Skeletal muscle cell (primary cell): ENCODE measurements at places on chromosomes 5 and 9.

DNA sequence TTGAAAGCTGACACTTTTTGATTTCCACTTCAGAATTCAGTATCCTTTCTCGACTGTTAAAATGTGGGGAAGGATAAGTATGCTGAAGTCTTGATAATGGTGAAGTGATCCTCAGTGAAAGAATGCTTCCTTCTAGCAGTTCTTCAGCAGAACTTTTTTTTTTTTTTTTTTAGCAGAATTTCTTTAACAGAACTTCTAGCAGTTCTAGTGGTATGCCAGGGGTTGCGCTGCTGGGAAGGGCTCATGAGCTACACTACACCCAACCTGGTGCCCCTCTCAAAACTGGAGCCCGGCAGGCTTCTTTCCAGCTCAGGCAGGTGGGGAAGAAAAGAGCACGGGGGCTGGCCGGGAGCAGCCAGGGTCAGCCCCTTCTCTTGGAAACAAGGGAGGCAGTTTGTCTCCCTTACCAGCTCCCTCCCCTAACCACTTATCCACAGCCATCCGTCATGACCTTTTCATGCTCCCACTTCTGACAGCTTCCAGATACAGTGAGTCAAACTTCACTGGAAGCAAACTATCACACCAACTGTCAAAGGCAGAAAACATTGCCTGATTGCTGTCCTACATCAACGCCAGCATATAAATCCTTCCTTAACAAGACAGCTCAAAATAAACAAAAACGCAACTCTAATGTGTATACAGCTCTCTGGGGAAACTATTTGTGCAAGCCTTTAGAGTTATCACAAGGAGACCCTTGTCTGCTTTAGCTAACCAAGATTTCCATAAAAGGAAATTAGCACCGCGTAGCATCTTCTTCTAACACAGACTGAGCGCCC, 211.5 kb downstream of the GAPVD1 start:
- DNase-seq: no peak

GRCh38 chr9:87642330-87643106, 83.4 kb upstream of the CTSL start:
- DNase-seq: no peak

DNA sequence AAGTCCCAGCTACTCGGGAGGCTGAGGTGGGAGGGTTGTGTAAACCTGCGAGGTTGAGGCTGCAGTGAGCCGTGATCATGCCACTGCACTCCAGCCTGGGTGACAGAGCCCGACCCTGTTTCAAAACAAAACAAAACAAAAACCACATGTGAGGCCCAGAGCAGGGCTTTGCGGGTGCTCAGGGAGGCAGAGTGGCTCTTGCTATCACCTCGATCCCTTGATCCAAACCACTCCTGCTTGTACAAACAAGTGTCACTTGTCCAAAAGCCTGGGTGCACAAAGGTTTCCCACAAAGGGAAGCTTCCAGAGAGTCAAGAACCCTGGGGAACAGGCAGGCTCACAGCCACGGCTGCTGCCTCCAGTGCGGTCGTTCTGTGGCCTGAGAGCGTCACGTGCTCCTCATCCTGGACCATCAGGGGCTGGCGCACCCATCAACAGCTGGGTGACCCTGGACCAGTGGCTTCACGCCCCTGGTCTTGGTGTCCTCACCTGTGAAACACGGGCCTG, 162.7 kb downstream of the C9orf50 start:
- no peak for DNase-seq

- no peak for DNase-seq
These were observed 866 bp upstream of the SEMA6A start for GRCh38 chr5:116575326-116576052.

- no peak for DNase-seq
These were observed 228.3 kb downstream of the CACNA1B start for GRCh38 chr9:138105561-138106505.

DNA sequence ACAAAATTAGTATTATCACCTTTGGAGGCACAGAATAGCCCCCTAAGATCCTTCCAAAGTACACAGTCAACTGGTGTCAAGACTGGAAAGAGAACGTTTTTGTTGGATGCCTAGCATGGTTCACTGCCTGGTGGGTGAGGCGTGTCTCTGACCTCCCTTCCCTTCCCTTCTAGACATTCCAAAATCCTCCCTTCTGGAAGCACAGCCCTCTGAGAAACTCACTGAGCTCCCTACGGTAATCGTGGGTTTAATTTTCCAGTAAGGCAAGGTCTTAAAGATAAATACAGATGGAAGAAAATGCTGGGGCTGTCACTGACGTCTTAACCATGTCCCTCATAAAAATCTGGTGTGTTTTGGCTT, 138.8 kb downstream of the LIFR start:
- DNase-seq: no peak

- DNase-seq: no peak
These were observed 18.4 kb upstream of the TTLL11 start for GRCh38 chr9:122111413-122112085.

DNA sequence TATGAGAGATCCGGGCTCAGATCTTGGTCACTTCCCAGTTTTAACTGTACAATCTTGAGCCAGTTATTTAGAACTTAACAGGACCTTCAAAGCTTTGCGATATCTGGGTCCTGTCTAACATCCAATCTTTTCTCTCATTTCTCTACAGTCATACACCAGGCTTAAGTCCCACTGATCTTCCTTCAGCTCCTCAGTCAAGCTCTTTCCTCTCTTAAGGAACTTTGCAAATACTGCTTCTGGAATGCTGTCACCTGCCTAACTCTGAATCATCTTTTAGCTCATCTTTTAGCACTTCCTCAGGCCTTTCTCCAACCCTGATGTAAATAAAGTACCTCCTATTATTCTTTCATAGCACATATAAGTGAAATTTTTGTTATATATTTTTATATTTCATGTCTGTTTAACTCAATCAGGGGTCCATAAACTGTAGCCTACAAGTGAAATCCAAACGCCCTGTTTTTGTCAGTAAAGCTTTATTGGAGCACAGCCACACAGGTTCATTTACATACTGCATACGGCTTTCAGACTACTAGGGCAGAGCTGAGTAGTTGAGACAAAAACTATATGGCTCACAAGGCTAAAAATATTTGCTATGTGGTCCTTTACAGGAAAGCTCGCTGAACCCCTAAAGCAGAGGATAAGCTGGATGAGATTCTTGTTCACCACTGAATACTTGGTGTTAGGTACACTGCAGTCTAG, 63.5 kb downstream of the MEF2C start:
- no peak for DNase-seq

DNA sequence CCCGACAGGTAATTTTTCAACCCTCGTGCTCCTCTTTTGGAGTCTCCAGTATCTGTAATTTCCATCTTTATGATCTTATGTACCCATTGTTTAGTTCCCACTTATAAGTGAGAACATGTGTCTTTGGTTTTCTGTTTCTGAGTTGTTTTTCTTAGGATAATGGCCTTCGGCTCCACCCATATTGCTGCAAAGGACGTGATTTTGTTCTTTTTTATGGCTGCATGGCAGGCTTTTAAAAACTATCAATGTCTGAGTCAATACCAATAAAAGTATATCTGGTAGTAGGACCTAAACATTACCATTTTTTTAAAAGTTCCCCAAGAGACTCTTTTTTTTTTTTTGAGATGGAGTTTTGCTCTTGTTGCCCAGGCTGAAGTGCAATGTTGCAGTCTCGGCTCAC, 3.9 kb upstream of the SLC26A2 start:
- no peak for DNase-seq

DNA sequence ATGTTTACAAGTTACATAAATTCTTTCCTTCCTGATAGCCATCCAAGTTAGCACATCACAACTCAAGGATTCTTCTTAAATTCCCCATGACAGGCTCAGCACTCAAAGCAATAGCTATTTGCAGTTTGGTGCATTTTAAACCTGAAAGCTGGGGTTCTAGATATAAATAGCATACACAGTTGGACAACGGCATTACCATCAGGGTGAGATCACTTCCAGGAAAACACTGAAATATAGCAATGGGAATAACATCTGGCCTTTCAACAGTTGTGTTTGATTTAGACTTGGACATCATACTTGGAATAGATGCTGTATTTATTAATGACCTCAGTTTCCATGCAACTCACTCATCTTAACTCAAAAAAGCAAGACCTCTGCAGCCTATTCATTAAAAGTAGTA, 24.7 kb upstream of the LECT2 start:
- peak; percentile 82 for DNase-seq

DNA sequence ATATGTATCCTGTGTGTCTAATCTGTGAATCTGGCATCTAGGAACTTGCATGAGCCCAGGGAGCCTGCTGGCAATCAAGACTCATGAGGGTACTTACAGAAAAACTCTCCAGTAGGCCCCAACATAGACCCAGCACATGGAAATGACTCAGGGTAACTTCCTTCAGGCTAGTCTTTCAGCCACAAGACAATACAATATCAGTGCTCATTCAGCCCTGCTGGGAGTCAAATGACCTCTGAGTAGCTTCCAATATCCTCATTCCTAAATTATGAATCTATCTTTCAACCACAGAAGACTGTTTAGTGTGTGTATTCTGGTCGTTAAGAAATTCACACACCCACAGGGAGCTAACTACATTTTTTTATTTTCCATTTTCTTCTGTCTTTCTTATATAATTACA, 1273.0 kb downstream of the EFNA5 start:
- DNase-seq: peak; percentile 93

GRCh38 chr5:122864400-122864799, 19.0 kb downstream of the SNX24 start:
- no peak for DNase-seq

DNA sequence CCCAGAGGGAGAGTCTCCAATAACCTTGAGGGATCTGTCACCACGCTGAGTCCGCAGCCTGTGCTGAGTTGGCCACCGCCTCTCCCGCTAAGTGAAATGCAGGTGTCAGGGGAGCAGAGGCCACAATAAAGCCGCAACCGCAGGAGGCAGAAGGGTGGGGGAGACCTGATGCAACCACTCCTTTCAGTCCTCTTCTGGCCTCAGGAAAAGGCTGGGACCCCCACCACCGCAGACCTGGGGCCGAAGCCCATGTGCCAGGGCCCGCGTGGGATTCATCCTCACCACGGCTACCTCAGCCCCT, 576 bp downstream of the MAP1B start:
- no peak for DNase-seq

- no peak for DNase-seq
These were observed 325.2 kb downstream of the CETN3 start for GRCh38 chr5:90084342-90084741.

DNA sequence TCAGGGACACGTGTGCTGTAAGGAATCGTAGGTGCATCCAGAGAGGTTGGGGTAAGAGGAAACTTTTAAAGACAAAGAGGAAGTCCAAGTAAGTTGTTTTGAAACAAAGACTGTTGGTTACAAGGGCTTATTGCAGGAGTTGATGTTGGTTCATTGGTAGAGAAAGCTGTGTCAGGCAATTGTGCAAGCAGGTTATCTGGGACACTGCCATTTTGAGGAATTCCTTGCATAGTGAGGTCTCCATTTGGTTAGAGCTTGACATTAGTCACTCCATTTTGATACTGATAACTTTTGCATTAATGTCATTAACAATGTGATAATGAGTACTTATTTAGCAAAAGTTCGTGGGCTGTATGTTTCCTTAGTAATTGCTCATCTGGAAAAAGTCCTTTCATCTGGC, 24.9 kb downstream of the CNOT6 start:
- DNase-seq: no peak

DNA sequence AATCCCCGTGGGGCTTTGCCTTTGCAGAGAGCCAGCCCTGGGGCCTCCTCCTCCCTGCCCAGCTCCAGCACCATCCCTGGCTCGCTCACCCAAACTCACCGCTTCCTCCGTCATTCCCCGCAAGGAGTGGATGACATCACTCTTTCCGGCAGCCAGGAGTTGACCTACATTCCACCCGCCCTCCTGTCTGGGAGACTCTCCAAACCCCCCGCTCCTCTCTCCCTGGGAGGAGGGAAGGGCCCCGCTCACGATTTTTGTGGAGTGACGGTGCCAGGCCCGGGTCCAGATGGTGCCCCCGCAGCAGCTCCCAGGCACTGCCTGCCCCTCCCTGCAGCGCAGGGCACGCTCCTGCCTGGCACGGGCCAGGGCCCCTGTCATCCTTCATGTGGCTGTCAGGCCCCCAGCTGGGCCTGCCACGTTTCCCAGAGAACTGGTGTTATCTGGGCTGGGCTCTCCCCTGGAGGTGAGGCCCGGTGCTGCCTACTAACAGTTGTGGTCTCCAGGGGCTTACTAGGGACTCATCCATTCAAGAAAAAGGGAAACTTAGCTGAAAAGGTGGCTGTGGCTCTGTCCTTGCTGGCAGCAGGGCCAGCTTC, 52.3 kb downstream of the NTNG2 start:
- DNase-seq: peak; percentile 52
